AML-193 (cell line): ENCODE measurements at places on chromosomes 4 and X.

GRCh38 chrX:139932073-139932900 lies 566 bp downstream of the ATP11C start:
- DNase-seq: no peak

GRCh38 chrX:135050603-135051002 lies 1.3 kb downstream of the RTL8A start:
- no peak for DNase-seq

- DNase-seq: no peak
Measured at GRCh38 chrX:24550166-24550565, 85.1 kb downstream of the PDK3 start.

DNA sequence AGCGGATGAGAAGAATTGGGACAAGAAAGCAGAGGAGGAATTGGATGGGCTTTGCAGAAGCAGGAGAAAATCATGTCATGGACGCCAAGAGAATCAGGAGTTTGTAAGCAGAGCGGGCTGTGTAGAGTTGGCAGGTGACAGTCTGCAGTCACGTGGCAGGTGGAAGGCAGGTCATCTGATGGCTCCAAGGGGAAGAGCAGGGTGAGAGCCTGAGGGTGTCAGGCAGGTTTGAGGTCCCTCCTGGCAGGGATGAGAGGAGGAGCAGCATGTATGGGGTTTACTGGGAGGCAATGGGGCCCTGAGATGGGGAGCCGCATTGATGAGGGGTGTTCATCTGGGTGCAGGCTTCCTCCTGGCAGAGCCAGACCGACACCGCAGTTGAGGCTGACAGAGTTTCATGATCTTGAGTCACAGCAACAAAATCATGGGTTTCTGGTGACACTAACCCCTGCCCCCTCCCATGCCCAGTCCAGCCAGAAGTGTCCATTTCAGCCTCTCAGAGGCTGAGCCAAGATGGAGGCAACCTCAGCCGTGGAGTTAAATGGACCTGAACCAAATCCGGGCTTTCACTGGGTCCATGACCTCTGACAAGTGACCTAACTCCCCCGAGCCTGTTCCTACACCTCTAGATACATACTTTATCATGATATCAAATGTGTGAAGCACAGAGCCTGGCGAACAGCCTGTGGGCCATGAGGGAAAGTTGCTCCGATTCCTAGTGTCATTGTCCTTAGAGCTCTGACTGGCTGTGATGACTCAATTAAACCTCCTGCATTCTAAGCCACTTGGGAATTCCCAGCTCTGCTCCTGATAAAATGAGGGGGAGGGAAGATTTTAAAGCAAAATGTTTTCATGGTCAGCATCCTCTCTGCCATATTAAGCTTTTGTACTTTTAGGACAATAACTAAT lies 36.1 kb downstream of the EVC start:
- no peak for DNase-seq

GRCh38 chr4:182971702-182972101 lies 54.5 kb upstream of the DCTD start:
- DNase-seq: no peak
